ENCODE measurements at places on chromosomes 7 and 10. TPM values are rescaled to one million over a fixed set of nuclear protein-coding genes. Genes with fewer than 3 reads are reported as not detected.

The UNCX gene
- polyA plus RNA-seq, result not detected

The PIK3AP1 gene
- polyA plus RNA-seq, result 7.4 TPM

The PIK3CG gene
- 2.3 TPM for polyA plus RNA-seq

The GRID1 gene
- 1.1 TPM for polyA plus RNA-seq

The MSS51 gene
- 1.8 TPM for polyA plus RNA-seq

The CXCL12 gene
- polyA plus RNA-seq, result 53.5 TPM

The STAG3 gene
- 0.81 TPM for polyA plus RNA-seq

The ZNF511 gene
- polyA plus RNA-seq, result 43.8 TPM
